SW 1271 (cell line): ENCODE measurements at places on chromosomes 2 and 18.

DNA sequence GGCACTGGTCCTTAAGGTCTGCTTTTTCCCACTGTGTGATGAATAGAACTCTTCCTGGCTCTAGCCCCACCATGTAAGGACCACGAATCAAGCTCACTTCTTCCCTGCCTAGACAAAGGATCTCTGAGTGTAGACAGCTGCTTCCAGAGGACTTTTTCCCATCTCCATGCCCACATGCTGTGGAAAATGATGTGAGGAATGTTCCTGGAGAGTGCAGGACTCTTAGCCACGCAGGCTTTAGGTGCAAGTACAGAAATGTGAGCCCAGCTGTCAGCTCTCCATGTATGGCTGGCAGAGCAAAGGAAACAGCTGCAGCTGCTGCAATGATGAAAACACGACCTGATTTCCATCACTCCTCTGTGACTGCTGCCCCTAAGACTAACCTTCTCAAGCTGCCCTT lies 35.5 kb downstream of the NXPH2 start:
- no peak for DNase-seq

GRCh38 chr18:11747731-11748130 lies 58.7 kb downstream of the GNAL start:
- no peak for DNase-seq

DNA sequence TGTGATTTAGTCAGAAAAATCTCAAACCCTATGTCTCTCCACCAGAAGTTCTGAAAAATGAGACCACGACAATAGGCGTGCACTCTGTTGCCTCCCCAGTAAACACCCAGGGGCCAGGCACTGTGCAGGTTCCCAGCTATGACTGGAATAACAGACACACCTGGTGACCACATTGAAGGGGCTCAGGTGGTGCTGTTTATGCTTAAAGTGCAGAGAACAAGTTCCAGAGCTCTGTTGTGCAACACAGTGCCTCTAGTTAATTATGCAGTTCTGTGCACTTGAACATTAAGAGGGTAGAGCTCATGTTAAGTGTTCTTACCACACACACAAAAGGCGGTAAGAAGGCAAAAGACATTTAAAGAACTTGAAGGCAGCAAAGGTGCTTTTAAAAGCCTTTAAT lies 52.6 kb upstream of the AFF3 start:
- DNase-seq: no peak

DNA sequence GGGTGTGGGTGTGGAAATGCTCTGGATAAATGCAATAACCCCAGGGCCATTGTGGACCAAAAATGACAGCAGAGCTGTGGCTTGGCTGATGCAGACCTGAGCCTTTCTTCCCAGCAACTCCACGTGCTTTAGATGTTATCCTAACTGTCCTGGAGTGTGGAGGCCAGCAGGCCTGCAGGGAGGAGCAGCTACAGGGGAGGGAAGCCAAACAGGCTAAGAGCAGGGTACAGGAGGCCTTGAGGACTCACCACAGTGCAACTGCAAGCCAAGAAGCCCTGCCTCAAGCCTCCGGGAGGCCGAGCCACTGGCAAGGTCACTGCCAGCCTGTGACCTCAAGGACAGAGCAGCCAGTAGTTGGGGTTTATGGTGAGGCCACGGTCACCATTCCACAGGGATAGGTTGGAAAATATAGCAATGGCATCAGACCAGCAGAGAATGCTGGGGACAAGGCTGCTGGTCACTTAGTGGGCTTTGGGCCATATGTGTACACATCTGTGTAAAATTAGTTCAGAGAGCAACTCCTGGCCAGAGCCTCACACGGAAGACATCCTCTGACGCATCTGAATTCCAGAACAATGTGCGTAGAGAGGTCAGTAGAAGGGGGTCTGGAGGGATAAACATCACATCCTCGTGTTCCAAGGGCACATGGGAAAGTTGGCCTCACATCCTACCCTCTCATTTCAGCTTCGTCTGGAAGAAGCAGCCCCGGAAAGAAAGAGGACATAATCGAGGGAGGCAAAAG lies 76.2 kb upstream of the UPP2 start:
- no peak for DNase-seq

DNA sequence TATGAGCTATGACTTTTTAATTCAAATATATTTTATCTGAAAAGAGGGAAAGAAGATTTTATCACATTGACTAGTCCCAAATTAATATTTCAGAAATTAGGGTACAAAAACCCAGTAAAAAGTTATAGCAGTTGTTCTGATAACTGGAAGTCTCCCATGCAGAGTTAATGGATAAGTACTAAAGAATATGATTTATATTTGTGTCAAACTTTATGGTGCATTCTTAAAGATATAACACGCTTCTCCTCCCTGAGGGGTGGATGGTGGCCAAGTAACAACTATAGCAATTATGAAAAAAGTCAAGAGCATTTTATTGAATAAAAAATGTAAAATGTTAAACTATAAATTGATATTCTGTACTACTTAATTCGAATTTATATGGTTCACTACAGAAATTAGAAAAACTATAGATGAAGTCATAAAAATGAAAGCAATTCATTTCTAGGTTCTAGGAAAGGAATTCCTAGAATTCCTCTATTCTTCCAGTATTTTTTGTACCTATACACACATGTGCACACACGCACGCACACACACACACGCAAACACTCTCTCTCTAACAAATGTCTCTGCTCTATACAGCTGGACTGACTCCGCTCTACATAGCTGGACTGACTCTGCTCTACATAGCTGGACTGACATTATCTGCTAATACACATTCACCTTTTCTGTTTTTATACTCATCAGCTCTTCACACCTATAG lies 111.3 kb downstream of the PRELID3A start:
- DNase-seq: no peak

- no peak for DNase-seq
Measured at GRCh38 chr18:27704736-27705361, 472.1 kb downstream of the CDH2 start.

DNA sequence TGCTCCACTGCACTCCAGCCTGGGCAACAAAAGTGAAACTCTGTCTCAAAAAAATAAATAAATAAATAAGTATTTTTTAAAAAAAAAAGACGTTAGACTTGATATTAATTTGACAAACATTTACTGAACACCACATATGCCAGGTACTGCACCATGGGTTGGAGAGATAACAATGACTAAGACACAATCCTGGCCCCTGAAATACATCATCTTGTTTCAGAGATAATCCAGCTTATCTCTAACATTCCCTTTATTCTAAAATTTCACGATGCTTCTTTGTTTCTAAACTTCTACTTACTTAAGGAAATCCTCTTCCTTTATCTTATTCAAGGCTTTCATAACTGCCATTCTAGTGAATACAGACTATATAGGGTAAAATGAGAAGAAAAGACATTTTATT lies 55.0 kb upstream of the PEX13 start:
- no peak for DNase-seq

DNA sequence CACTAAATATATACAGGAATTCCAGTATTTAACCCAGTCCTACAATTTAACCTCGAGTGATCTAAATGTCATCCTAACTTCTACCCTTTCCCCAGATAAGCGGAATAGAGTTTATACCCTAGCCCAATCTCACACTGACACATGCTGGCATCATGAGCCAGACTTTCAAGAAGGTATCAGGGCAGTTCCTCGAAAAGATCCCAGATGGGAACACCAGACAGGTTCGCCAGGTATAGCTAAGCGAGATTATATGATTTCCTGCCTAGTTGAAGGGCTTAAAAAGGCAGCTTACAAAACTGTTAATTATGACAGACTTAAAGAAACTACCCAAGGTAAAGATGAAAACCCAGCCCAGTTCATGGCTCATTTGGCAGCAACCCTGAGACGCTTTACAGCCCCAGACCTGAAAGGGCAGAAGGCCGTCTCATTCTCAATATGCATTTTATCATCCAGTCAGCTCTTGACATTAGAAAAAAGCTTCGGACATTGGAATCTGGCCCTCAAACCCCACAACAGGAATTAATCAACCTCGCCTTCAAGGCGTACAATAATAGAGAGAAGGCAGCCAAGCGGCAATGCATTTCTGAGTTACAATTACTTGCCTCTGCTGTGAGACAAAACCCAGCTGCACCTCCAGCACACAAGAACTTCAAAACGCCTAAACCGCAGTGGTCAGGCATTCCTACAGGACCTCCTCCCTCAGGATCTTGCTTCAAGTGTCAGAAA lies 668.2 kb upstream of the PKDCC start:
- DNase-seq: no peak

GRCh38 chr2:146659976-146660375 lies 1184.9 kb upstream of the ACVR2A start:
- no peak for DNase-seq

DNA sequence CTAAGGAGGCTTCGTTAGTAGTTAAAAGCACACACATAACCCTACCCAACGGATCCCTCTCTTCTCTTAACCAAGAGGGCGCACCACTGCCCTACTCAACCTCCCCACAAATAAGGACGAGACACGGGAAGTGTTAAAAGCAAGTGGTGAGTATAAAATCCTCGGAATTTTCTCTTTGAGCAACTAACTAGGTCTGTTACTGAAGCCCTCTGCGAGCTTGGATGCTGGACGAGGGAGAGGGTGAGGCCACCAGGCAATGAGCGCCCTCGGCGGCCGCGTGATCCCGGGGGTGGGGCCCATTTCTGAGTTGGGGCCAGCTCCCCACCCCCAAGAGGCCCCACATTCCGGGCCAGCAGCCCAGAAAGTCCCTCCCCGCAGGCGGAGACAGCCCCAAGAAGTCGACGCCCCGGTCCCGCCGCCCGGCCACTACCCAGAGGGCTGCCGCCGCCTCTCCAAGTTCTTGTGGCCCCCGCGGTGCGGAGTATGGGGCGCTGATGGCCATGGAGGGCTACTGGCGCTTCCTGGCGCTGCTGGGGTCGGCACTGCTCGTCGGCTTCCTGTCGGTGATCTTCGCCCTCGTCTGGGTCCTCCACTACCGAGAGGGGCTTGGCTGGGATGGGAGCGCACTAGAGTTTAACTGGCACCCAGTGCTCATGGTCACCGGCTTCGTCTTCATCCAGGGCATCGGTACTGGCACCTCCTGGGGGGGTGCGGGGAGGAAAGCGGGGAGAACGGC lies at the start of gene CYBRD1:
TSS of gene CYBRD1 (plus strand) at position 423 of the 736 bp plus-strand sequence. CDS start at position 495, 72 bp downstream.
- no peak for DNase-seq

- no peak for DNase-seq
Measured at GRCh38 chr2:29522951-29523669, 398.3 kb downstream of the ALK start.

DNA sequence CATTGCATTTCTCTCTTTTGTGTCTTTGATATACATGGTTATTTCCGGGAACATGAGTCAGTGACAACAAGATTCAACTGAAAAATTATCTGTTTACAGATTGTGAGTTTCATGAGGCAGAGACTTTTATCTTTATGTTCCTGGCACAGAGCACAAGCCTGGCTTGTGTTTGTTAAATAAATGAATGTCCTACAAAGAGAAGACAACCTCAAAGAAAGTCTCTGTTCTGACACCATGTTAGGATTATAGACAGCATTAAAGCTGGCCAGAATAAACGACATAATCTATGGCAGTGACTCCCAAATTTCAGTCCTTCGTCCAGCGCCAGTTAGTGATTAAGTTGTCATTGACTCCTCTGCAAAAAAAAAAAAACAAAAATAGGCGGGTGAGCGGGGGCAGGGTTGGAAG lies 97.4 kb upstream of the DNAJC10 start:
- no peak for DNase-seq

GRCh38 chr2:46878240-46878877 lies 37.2 kb downstream of the MCFD2 start:
- no peak for DNase-seq

DNA sequence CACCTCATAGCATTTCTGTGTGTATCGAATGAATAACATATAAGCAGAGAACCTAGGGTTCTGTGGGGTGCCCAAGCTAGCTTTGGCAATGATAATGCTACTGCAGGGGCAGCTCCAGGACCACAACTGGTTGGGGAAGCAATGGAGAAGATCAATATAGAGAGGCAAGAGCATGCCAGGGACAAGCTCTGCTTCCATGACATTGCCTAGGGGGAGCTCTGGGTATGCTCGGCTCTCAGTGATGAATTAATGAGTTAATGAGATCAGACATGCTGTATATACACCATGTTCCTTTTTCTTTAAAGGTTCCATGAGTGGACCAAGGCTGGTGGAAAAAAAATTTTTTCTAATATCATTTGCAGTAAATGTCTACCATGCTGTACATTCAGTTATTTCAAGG lies 618.4 kb downstream of the BCL11A start:
- no peak for DNase-seq

- DNase-seq: no peak
Measured at GRCh38 chr2:190640117-190640516, 8.8 kb upstream of the NAB1 start.

DNA sequence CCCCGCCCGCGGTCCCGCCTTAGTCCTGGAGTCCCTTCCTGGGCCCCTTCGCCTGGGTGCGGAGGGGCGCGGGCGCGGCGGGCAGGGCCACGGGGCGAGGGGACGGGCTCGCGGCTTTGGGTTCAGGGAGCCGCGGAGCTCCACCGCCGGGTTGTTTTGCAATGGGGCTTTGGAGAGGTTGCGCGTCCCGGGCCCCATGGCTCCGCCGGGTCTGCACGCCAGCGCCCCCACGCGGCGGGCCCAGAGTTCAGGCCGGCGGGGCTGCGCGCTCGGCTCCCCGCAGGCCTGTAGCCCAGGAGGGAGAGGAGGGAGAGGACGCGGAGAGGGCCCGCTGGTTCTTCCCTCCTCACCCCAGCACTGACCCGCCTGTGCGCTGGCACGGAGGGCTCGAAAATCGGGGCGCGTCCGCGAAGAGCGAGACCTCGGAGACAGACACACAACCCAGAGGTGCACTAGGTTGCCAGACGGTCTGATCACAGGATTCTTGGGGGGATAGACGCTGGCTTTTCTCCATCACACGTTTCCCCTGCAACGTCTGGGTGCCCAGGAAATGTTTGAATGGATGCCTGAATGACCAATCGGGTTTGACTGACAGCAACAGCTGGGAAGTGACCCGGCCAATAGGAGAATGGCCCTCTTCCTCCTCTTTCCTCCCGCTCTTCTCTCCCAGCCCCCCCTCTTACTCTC lies 4.9 kb upstream of the SIX2 start:
- DNase-seq: no peak

DNA sequence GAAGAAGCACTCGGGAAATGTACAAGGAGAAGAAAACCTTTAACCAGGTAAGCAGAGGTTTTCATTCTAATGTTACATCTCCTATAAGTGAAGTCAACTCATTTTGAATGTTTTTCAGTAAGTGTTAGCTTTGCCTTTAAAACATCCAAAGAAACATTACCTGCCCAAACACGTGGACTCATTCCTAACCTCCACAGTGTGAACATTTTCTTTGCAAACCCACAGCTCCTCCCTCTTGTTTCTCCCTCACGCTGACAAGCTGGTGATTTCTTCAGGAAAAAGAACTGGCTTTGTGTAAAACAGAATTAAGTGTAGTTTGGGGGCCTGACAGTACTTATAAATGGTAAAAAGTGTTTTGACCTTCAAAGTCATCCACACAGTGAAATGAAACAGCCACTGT lies 72.5 kb downstream of the MTCL1 start:
- DNase-seq: no peak
